Fibroblast of skin of scalp (primary cell): ENCODE measurements at places on chromosomes 6 and 20.
A peak's percentile ranks its signal among the peaks of the same experiment; 100 is the strongest.

DNA sequence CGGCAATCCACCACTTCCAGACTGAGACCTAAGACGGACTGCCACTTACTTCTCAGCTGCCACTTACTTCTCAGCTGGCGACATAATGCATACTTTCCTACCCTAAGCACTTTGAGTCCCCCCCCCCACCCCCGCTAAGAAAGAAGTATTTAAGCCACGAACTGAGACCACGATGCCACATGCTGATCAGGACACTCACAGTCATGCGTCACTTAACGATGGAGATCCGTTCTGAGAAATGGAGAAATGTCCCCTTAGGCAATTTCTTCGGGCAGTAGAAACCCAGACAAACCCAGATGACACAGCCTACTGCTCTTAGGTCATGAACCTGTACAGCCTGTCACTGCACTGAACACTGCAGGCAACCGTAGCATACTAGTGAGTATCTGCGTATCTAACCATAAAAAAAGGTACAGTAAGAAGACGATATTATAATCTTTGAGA lies 690 bp downstream of the IFNGR1 start:
- DNase-seq = peak; percentile 60

DNA sequence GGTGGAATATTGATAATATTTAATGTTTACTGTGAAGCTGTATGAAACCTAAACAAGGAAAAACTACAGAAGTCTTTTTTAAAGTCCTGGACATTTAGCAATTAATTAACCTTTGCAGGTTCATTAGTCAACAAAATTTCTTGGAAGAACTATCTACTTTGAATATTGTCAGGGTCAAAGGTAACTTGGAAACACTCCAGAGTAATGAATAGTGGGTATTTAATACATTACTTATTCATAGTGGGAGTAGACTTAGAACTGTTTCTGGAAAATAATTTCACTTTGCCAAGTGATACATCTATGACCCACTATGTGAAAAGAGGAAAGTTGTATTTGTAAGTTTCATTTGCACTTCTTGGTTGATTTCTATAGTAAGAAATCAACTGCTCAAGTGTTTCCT lies 319.1 kb downstream of the TFAP2B start:
- DNase-seq = no peak

GRCh38 chr6:31339210-31339609 lies 17.8 kb downstream of the HLA-B start:
- DNase-seq = no peak

DNA sequence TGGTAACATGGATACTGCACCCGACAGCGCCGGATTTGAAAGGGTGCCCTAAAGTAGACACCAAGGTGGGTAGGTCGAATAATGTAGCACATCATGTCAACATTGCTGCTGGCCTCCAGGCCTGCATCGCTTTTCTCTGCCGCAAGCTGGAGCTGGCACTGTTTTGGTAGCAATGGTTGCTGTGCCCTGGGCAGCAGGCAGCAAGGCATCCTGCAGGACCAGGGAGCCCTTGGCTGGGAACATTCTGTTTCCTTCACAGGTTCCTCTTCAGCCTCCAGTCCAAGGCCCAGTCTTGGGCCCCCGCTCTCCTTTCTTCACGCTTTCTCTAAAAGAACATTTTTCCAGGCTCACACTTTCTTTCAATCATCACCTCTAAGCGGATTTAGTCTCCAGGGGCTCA lies 365.8 kb upstream of the JARID2 start:
- no peak for DNase-seq

- peak; percentile 81 for DNase-seq
Observed at GRCh38 chr20:33130568-33131061, 37.3 kb upstream of the BPIFA2 start.

DNA sequence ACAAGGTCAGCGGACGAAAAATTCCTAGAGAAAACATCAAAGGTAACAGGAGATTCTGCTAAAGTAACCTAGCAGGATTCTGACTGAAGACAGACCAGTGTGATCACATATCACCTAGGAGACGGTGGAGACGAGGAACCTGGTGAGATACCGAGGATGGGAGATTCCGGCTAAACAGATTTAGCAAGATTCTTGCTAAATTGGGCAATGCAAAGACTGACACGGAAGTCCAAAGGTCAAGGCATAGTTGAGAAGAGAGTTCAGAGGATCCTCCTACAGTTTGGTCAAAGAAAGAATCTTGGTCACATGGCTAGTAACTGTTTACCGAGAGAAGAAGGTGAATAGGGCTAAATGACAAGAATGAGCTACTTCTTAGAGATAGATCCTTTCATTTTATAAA lies 61.1 kb downstream of the TMEM170B start:
- DNase-seq = no peak

GRCh38 chr6:114008331-114008730 lies 37.4 kb upstream of the HDAC2 start:
- DNase-seq = no peak

GRCh38 chr20:59578436-59579403 lies 25.6 kb upstream of the PHACTR3 start:
- DNase-seq = no peak

DNA sequence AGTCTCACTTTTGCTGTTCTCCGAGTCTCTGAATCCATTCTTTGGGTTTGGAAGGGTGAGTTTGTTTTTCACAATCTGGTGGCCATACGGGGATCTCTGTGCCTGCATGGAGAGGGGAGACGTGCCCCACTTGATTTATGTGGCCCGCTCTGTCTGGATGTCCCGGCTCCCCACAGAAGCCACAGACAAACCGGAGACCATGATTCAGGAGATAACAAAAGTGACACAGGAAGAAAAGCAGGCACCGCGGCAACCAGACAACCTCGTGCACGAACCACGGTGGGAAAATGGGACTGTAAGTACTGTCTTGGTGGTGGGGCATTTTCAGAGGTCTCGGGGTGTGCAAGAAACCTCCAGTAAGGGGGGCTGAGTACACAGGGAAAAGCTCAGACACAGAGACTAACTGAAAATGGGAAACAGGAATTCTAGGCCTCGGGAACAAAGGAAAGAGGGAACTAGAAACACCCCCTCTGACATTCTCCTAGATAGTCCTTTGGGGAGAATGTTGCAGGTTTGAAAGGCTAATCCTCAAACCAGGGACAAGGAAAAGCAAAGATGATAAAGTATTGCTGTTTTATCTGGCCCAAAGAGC lies 22.1 kb upstream of the ZNF318 start:
- no peak for DNase-seq

DNA sequence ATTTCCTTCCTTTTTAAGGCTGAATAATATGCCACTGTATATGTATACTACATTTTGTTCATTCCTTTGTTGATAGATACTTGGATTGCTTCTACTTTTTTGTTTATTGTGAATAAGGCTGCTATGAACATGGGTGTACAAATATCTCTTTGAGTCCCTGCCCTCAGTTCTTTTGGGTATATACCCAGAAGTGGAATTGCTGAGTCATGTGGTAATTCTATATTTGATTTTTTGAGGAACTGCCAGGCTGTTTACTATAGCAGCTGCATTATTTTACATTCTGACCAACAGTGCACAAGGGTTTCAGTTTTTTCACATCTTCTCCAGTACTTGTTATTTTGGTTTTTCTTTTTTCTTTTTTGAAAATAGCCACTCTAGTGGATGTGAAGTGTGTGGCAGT lies 34.1 kb downstream of the CDS2 start:
- peak; percentile 9 for DNase-seq

DNA sequence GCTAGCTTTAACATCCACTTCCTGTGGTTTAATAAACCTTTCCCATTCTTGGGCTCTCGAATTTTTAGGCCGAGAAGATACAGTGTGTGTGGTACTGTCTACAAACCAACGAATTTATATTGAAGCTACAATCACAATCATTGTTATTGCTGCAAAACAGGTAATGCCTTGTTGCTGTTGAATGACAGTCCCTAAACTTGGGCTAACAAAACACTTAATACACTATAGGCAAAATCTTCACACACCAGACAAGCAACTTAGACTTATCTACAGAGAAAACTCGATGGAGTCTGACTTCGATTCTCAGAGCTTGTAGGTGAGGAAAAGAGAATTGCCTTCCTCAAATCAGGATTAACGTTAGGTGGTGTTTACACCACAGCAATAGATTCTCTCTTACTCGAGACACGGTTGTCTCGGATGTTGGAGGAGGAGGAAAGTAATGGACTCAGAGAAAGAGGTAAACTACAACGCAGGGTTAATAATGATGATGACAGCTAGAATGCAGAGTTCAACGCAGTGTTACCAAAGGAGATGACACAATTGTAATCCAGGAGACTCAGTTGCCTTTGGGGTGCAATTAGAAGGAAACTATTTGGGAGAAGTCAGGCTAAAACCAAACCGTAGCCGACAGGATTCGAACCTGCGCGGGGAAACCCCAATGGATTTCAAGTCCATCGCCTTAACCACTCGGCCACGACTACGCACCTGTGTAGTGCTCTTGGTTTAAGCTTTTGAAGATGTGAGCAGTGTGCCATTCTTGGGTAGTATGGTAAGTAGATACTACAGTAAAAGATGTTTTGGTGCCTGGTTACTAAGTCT lies 32.5 kb upstream of the ZNF184 start:
- DNase-seq = peak; percentile 56

GRCh38 chr20:59787538-59787890 lies 145.9 kb downstream of the SYCP2 start:
- DNase-seq = no peak

DNA sequence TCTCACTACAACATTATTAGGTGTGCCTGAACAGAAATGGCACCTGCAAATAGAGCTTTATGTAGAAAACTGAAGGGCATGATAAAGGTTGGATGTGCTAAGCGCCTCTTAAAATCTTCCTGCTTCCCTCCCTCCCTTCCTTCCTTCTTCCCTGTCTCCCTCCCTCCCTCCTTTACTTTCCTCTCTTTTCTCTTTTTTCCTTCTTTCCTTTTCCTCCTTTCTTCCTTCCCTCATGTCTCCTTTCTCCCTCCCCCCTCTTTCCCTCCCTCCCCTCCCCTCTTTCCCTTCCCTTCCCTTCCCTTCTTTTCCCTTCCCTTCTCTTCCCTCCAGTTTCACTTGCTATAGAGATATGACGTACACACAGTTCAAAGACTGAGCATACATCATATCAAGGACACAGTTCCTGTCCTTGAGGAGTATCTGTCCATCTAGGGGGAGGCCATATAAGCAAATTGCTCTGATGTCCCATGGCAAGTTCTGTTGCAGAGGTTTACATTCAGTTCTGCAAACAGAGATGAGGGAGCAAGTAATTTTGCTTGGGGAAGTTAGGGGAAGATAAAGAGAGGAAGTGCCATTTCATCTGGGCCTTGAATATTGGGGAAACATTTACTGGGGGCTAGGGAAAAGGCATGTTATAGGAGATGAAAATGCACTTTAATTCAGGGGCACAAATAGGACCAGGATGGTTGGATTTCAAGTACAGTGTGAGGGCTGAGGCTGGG lies 79.0 kb upstream of the EEF1E1 start:
- no peak for DNase-seq

DNA sequence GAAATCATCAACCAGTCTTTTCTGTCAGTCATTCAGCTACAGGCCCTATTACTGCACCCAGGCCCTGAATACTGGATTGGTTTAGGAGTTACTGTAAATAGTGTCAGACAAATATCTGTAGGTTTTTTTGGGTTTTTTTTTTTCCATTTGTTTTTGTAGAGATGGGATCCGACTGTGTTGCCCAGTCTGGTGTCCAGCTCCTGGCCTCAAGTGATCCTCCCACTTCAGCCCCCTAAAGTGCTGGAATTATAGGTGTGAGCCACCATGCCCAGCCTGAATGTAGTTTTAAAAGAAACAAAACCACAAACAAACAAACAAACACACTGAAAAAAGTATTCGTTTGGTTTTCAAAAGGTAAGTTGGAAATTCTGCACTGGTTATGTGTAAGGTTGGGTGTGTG lies 39.6 kb downstream of the DZANK1 start:
- no peak for DNase-seq

DNA sequence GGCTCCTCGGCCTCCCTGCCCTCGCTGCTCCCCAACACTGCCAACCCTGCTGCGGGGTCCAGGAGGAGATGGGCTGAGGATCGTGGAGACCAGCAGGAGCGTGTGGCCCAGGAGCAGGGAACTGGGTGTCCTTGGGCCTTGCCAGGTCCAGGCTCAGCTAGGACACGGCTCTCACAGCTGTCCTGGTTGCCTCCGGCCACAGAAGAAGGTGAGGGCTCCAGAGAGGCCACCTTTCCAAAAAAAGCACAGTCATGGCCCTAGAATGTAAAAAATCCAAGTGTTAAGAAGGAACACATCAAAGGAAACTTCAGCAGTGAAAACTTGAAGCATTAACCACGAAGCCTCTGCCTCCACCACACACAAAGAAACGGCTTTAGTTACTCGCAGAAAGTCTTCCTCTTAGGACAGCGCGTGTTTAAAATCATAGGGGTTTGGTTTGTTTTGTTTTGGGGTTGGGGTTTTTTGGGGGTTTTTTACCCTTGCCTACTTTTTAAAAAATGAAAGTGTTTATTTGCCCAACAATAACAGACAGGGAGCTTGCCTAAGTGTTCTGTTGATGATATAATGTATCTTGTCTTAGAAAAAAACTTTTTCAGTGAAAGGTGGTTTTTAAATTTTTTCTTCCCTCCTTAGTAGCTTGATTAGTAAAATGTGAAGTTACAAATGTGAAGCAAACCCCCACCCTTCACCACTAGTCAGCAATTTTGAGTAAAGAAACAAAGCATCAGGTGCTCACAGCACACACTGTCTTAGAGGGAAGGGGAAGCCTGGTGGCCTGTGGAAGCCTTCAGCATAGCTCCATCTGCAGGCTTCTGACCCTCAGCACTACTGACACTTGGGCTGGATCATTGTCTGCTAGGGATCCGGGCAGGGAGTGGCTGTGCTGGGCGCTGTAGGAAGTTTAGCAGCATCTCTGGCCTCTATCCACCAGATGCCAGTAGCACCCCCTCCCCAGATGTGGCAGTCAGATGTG lies 60.0 kb downstream of the PTPN1 start:
- peak; percentile 18 for DNase-seq

- DNase-seq = no peak
Observed at GRCh38 chr6:159161839-159162238, 7.4 kb upstream of the FNDC1 start.

- DNase-seq = peak; percentile 2
Observed at GRCh38 chr20:6866741-6867140, 99.3 kb downstream of the BMP2 start.

DNA sequence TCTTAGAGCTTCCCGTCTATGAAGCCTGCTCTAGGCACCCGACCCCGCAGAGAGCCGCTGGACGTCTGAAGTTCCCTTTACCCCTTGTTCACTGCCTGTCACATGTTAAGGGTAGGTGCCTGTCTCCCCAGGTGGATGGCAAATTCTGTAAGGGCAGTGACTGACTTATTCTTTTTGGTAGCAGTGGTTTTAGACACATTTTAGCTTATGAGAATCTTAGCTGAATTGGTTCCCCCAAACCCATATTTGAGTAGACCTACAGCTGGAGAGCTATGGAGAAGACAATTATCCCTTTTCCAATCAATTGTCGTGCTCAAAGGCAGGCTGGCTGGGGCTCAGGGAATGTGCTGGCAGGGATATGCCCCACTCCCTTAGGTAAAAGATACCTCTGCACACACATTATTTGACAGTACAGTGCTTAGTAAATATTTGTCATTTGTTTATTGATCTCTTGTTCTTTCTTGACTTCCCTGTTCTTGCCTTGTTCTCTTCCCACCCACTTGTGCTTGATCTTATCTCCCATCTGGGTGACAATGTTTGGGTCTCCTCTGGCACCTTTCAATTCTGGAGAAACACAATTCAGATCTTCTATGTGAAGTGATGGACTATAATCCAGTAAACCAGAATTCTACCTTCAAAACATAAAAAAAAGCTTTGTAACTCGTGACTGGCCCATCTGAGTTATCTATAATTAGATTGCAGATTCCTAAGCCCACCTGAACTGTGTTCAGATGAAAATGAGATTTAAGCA lies 114.3 kb upstream of the SLC2A12 start:
- no peak for DNase-seq
